GM23338 (cell line): ENCODE measurements at places on chromosomes 1 and 21. TPM values are rescaled to one million over a fixed set of nuclear protein-coding genes. Genes with fewer than 3 reads are reported as not detected.
A peak's percentile ranks its signal among the peaks of the same experiment; 100 is the strongest.

- no peak for DNase-seq
These were observed 353.4 kb upstream of the ZRANB2 start for GRCh38 chr1:71434240-71434639.

DNA sequence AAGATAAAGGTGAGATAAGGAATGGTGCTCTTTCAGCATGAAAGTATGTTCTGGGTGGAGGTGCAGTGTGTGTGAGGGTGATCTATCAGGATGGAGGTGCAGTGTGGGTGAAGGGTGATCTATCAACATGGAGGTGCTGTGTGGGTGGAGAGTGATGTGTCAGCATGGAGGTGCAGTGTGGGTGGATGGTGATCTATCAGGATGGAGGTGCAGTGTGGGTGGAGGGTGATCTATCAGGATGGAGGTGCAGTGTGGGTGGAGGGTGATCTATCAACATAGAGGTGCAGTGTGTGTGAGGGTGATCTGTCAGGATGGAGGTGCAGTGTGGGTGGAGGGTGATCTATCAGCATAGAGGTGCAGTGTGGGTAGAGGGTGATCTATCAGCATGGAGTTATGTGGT lies 12.3 kb upstream of the MAP10 start:
- no peak for DNase-seq

DNA sequence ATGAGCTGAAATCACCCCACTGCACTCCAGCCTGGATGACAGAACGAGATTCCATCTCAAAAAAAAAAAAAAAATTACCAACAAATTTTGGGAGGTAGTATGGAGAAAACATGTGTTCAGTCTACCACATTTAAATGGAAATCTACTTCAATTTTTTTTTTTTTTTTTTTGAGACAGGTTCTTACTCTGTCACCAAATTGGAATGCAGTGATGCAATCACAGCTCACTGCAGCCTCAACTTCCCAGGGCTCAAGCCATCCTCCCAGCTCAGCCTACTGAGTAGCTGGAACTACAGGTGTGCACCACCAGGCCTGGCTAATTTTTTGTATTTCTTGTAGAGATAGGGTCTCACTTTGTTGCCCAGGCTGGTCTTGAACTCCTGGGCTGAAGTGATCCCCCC lies 82.1 kb downstream of the GFI1 start:
- DNase-seq: no peak

- no peak for DNase-seq
These were observed 82.7 kb upstream of the ABCD3 start for GRCh38 chr1:94335447-94335846.

DNA sequence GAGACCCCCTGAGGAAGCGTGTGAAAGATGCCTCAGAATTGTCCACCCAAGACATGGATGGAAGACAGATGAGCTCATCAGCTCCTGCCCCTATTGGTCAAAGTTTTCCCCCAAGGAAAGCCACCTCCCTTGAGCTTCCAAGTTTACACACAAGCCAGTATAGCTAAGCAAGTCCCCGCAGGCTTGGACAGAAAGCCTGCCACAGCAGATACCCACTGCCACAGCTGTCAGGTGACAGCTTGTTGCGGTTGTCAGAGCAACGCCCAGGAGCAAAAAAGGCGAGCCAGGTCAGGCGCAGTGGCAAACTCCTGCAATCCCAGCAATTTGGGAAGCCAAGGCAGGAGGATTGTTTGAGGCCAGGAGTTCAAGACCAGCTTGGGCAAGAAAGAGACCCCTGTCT lies 60.9 kb upstream of the IFNAR2 start:
- no peak for DNase-seq

- DNase-seq: no peak
These were observed 151.3 kb downstream of the ETS2 start for GRCh38 chr21:38956856-38957571.

DNA sequence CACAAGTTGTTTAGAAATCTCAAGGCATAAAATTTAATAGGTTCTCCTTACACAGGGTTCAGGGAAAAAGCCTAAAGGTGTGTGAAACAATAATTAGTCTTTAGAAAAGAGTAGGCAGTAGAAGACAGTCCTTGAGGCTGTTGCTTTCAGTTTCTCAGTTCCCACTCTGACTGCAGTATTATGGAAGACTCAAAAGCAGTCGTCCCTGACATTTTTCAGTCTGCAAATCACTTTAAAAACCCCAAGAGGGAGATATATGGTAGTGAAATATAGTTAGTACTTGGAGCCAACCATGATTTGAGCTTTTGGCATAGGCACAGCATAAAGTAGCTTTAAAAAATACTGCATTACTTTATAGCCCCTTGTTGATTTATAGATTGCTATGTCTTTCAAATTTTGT lies 299.7 kb downstream of the OLFM3 start:
- no peak for DNase-seq

- no peak for DNase-seq
These were observed 40.1 kb downstream of the RSPH1 start for GRCh38 chr21:42455754-42456440.

DNA sequence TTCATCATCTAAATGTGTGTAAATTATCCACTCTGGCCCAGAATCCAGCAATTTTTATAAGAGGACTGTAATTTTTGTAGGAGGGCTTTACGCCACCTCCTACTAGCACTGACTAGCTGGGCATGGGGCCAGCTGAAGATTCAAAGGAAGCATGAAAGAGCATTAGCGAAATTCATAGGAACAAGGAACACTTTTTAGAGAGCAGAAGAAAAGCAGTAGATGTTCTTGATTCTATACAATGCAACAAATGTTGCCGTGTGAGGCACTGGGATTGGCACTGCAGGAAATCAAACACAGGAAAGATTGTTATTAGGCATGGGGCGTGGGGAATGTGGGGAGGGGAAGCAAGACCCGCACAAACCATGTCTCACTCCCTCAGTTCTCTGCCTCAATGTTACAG lies 58.4 kb upstream of the PARP1 start:
- DNase-seq: no peak

DNA sequence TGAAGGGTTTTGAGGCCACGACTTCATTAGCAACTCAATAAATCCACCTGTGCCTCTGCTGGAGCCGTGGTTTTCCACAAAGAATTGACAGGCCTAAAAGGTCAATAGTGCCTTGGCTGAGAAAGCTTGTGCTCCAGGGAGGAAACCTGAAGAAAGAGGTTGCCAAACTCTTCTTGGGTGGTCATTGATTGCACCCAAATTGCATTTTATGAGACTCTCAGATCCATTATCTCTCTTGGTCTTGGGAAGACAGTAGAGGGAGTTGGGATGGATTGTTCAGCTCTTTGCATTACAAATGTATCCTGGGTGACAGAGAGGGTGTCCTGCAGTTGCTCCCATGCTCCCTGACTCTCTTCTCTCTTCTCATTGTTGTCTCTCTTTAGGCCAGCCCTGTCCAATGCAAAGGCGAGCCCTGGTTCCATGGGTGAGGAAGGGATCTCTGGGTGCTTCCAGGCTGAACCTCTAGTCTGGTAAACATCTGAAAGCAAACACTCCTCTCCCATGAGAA lies 46.1 kb upstream of the HTR1D start:
- DNase-seq: peak; percentile 68

- no peak for DNase-seq
These were observed 424.1 kb downstream of the TTLL7 start for GRCh38 chr1:83574791-83575190.

Gene AP4B1
- 12.7 and 13.4 TPM in 2 replicates for total RNA-seq

DNA sequence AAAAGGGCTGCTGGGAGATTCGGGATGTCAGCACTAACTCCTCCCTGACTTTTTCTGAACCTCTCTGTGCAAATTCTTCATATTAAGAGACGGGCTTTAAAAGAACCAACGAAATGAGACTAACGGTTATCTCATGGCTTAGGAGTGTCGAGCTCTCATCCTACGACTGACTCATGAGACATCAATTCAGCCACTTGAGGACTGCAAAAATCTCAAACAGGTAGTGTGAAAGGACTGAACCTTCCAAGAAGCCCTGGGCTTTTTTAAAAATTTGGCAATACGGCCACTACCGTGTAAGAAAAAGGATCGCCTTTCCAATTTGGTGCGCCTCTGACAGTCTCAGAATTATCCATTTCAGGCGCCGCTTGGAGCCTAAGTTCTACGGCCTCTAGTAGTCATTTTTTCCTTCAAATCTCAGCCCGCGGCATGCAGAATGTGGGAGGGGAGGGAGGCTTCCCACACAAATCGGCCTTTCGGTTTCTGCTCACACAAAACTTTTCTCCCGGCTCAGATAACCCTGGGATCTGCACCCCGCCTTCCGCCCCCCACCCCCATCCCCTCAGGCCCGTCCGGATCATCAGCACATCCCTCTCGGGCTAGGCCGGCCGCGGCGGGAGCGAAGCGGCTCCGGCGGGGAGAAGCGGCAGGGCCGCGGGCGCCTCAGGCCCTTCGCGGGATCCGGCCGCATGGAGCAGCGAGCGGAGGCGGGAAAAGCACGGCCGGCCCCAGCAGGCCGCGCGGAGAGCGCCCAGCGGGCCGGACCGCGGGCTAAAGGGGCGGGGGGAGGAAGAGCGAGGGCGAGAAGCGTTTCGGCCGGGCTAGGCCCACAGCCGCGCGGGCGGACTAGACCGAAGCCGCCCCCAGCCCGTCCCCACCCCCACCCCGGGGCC lies 618 bp downstream of the HNRNPR start:
- DNase-seq: peak; percentile 57

DNA sequence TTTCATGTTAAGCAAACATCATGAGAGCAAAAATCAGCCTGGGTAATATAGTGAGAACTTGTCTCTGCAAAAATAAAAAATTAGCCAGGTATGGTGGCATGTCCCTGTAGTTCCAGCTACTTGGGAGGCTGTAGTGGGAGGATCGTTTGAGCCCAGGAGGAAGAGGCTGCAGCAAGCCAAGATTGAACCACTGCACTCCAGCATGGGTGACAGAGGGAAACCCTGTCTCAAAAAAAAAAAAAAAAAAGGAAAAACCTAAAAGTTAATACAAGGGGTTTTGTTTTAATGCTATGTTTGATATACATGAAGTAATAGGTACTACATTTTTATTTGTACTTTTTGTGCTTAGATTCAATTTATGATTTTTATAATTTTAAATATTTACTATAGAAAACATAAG lies 27.1 kb upstream of the SLC35A3 start:
- DNase-seq: no peak

Gene PCNX2
- 61.2 and 88.3 TPM in 2 replicates for total RNA-seq

DNA sequence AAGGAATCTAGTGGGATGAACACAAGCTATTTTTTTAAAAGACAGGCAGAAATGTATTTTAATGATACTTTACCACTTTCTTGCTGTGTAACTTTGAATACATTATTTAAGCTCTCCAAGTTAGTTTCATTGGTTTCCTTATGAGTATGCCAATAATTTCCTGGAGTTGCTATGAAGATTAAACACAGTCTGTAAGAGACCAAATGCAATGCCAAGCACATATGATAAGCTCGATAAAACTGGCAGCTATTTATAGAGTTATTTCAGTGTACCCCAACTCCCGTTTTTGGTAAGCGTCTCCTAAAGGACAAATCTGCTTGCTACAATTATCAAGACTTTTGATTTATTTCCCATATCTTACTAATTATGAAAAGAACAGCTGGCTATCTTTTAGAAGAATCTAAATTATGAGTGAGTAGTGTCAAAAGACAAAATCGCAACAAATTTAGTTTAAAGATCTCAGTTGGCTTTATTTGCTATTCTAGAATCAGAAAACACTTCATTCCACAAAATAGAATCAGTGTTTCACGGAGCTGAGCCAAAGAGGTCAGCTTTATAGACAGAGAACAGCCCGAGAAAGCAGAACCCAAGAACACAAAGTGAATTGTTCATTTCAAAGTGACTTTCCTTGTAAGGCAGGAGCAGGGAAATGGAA lies 7.2 kb upstream of the MAP10 start:
- no peak for DNase-seq

Gene SLC16A4
- 0.50 and 0.94 TPM in 2 replicates for total RNA-seq

- DNase-seq: no peak
These were observed 3.3 kb downstream of the LHX4 start for GRCh38 chr1:180233191-180234011.

- no peak for DNase-seq
These were observed 2.2 kb downstream of the TMED5 start for GRCh38 chr1:93177991-93178390.

Gene OPRD1
- 2.3 and 3.6 TPM in 2 replicates for total RNA-seq

Gene HDGF
- total RNA-seq: 230 and 251 TPM in 2 replicates

GRCh38 chr1:203175827-203176241 lies 208 bp upstream of the MYBPH start:
- no peak for DNase-seq

Gene LENEP
- 1.5 and 1.6 TPM in 2 replicates for total RNA-seq

Gene NGF
- total RNA-seq: 0.28 TPM in 1 of 2 replicates, not detected in the other

DNA sequence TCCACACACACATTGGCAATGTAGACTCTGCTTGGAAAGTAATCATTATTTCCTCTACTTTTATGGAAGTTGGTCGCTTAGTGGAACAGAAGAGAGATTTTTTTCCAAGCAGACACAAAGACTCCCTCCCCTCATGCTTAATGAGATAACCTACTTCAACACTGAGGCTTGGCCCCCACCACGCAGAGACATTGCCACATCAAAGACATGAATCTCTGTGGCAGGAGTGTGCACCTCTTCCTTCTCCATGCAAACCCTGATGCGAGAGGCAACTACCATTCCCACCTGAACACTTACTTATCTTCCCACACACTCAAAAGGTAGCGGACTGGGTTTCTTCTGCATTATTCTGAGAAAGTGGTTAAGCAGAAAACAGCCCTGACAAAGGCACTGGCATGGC lies 37.3 kb upstream of the LPAR3 start:
- no peak for DNase-seq

Gene LAX1
- not detected in 2 replicates for total RNA-seq

GRCh38 chr1:22995774-22996173 lies 19.9 kb downstream of the TEX46 start:
- no peak for DNase-seq

GRCh38 chr1:64921771-64922170 lies 44.6 kb downstream of the JAK1 start:
- no peak for DNase-seq

DNA sequence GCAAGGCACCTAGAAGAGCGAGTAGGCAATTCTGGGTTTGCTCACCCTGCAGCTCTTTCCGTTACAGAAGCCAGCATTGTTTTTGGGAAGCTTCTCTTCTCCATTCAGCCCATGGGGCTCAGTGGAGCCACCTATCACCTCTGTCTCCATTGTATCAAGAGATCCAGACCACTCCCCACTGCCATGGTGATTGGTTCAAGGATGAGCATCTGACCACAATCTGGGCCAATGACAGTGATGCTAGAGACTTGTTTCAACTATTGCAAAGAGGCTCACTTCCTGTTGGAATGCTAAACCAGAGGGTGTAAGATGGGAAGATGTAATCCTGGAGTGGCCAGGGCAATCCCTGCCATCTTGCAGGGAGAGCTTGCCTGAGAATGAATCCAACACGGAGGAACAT lies 6.6 kb downstream of the SPATA21 start:
- DNase-seq: peak; percentile 64

- DNase-seq: peak; percentile 78
These were observed 155.1 kb upstream of the CAMK1G start for GRCh38 chr1:209428241-209428921.

DNA sequence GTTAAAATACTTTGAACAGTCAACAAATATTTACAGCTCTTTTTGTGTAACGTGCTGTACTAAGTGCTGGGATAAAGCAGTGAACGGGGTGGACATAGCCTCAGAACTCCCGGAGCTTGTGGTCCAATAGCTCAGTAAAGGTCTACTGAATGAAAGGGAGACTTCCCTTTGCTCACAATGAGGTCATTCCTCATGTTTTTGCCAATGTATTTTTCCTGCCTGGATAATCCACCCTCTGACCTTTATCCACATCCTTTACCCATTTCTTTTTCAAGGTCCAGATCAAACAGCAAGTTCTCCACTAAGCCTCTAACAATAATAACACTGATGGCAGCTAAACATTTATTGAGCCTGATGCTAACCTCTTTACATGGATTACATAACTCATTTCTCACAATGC lies 55.9 kb downstream of the LEPR start:
- DNase-seq: no peak

- DNase-seq: no peak
These were observed 37.0 kb downstream of the UBE2G2 start for GRCh38 chr21:44764319-44765230.
